ENCODE measurements at places on chromosomes 13 and 19. TPM values are rescaled to one million over a fixed set of nuclear protein-coding genes. Genes with fewer than 3 reads are reported as not detected.
A peak's percentile ranks its signal among the peaks of the same experiment; 100 is the strongest.

CBY2 gene
- not detected for total RNA-seq

SIAH3 gene
- total RNA-seq = 0.10 TPM

CEACAM5 gene
- total RNA-seq = 18.8 TPM

ZNF180 gene
- 11.7 TPM for total RNA-seq

NAXD gene
- 32.9 TPM for total RNA-seq

LAIR1 gene
- 1.2 TPM for total RNA-seq

TMC4 gene
- 22.8 TPM for total RNA-seq

CAMSAP3 gene
- total RNA-seq = 82.7 TPM

FCHO1 gene
- 33.6 TPM for total RNA-seq

STXBP2 gene
- total RNA-seq = 46.4 TPM

GRCh38 chr13:100529666-100530377, 58.8 kb downstream of the GGACT start:
- DNase-seq = peak; percentile 73
- H3K36me3 ChIP-seq = peaks cover 35% of the 10 kb centered on the region
- no peaks in the 10 kb centered on the region for H3K4me1 ChIP-seq
- H3K4me3 ChIP-seq = no peak overlapping the region

- H3K4me3 ChIP-seq = peak overlapping the region; percentile 21
- H3K27ac ChIP-seq = peak overlapping the region; percentile 19
- no peaks in the 10 kb centered on the region for H3K36me3 ChIP-seq
- H3K4me1 ChIP-seq = no peaks in the 10 kb centered on the region
- H3K27me3 ChIP-seq = no peaks in the 10 kb centered on the region
Measured at GRCh38 chr13:35848336-35849255, 282.6 kb downstream of the DCLK1 start.

DNA sequence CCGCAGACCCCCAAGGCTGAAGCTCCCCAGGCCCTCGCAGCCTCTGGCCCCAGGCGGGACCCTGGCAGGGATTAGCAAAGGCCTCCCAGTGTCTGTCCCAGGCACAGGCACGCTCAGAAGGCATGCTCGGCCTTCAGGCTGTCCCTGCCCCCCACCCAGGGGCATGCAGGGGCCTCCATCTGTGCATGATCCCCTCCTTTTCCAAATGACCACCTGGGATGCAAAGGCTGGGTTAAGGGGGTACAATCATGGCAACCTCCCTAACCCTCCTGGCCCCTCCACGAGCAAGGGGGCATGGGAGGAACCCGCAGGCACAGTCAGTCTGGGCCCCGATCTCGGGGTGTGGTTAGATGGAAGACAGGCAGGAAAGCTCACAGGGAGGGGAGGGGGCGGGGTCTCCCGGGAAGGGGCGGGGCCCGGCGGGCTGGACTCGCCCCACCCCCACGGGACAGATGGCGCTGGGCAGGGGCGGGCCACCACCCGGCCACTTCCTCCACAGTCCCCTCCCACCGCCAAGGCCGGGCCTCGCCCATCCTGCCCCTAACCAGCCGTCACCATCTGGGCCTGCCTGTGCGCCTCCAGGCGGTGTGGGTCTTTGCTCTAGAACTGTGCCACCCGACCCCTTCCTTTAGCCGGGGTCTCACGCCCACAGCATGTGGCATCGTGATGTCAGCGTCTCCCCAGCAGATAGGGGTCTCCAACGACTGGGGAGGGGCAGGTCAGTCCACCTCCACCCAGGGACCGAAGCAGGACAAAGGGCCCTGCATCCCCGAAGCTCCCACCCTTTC, 7.0 kb upstream of the REXO1 start:
- H3K4me3 ChIP-seq = peak overlapping the region; percentile 56
- peak; percentile 97 for DNase-seq
- peaks cover 89% of the 10 kb centered on the region for H3K4me1 ChIP-seq
- no peaks in the 10 kb centered on the region for H3K27me3 ChIP-seq

DNA sequence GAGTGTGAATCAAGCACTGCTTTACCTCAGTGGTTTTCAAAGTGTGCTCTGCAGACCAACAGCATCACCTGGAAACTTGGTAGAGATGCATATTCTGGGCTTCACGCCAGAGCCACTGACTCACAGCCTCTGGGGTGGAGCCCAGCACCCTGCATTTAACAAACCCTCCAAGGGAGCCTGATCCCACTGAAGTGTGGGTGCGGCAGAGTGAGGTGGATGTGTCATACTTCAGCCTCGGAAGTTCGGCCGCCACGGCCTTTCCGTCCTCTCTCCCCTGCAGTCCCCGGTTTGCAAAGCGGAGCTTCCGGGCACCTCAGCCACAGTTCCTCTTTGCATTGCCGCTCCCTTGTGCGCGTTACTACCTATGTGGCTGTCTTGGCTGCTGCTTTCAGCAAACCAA, 33.3 kb upstream of the MICU2 start:
- H3K4me1 ChIP-seq = peaks cover 8% of the 10 kb centered on the region
- no peak overlapping the region for H3K4me3 ChIP-seq
- peaks cover 7% of the 10 kb centered on the region for H3K27me3 ChIP-seq
- no peak for DNase-seq

- H3K4me3 ChIP-seq = no peak overlapping the region
- no peaks in the 10 kb centered on the region for H3K27me3 ChIP-seq
- no peaks in the 10 kb centered on the region for H3K36me3 ChIP-seq
- no peaks in the 10 kb centered on the region for H3K4me1 ChIP-seq
Measured at GRCh38 chr13:106588367-106588766, 20.4 kb upstream of the ARGLU1 start.

DNA sequence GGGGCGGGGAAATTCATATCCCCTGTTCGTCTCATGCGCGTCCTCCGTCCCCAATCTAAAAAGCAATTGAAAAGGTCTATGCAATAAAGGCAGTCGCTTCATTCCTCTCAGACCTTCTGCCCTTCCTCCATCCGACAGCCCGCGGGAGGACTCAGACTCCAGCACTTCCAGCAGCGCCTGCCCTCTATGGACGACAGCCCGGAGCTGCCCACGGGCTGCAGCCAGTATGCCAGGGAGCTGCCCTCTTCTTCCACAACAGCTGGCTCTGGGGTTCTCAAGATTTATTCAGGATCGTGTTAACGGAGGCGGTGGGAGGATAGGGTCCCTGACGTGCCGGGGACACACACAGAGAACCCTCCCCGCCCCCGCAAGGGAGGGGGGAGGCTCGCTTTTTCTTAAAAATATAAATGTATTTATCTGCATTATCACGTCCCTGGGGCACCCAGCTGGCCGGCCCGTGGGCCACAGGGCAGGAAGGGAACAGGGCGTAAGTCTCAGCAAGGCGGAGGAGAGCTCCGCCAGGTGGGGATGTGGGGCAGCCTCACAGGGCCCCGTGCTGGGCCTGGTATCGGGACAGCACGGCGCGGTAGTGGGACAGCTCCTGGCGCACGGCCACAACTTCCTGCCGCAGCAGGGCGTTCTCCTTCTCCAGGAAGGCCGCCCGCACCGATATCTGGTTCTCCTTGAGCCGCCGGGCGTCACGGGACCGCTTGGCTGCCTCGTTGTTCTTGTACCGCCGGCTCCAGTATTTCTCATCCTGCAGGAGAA, 6.7 kb downstream of the DBP start:
- no peaks in the 10 kb centered on the region for H3K27me3 ChIP-seq
- H3K4me1 ChIP-seq = peaks cover 61% of the 10 kb centered on the region
- peak overlapping the region; percentile 46 for H3K27ac ChIP-seq

DNA sequence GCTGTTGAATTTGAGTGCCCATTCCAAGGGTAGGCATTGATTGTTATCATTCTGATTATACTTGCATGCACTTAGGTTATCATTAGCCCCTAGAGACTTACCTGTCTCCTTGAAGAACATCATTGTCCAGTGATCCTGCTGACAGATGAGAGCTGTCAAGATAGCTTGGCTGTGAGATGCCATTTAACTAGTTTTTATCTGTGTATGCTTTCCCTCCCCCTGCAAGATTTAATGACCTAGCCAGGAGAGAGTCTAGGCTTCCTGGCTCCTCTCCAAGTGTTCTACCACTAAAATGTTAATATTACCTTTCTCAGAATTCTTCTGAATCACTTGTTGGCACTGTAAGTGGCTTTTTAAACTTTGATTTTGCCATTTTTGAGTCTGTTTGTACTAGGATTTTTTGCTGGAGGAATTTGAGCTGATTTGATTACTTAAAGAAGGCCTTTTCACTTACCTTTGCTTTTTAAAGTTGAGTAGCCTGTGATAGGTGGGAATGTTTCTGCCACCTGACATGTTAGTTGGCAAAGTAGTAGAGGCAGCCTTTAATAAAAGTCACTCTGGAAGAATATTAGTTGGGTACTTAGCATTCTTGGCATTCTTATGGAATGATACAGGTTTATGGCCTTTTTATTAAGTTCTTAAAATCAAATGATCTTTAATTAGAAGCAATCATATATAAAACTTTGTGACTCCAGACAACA, 41.1 kb downstream of the ARHGAP35 start:
- H3K27ac ChIP-seq = peak overlapping the region; percentile 77
- H3K4me1 ChIP-seq = peaks cover 60% of the 10 kb centered on the region
- no peak overlapping the region for H3K4me3 ChIP-seq
- H3K27me3 ChIP-seq = no peaks in the 10 kb centered on the region
- DNase-seq = no peak
- no peaks in the 10 kb centered on the region for H3K36me3 ChIP-seq

GRCh38 chr13:62243106-62243505, 827.5 kb upstream of the PCDH20 start:
- no peaks in the 10 kb centered on the region for H3K4me1 ChIP-seq
- no peaks in the 10 kb centered on the region for H3K36me3 ChIP-seq
- no peak overlapping the region for H3K4me3 ChIP-seq
- H3K27ac ChIP-seq = no peak overlapping the region
- no peak for DNase-seq

- H3K36me3 ChIP-seq = peaks cover 4% of the 10 kb centered on the region
- no peaks in the 10 kb centered on the region for H3K4me1 ChIP-seq
- no peaks in the 10 kb centered on the region for H3K27me3 ChIP-seq
- no peak overlapping the region for H3K27ac ChIP-seq
Measured at GRCh38 chr13:32443111-32443510, 15.2 kb upstream of the N4BP2L1 start.

DNA sequence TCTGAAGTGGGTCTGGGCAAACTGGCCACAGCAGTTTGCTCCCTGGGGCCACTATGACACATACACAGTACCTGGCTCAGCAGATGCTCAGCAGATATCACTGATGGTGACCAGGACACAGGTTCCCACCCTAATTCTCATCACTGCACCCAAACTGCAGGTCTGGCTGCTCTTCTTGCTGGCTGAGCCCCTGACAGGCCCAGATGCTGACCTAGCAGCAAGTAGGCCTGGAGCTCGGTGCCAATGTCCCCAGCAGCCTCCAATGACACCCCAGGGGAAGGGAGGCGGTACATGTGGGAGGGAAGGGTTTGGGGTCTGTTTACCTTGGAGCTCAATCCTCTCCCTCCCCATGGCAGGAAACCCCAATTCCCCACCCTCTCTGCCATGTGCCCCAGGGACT, 5.1 kb downstream of the UBE2S start:
- H3K4me3 ChIP-seq = no peak overlapping the region
- no peak overlapping the region for H3K27ac ChIP-seq

DNA sequence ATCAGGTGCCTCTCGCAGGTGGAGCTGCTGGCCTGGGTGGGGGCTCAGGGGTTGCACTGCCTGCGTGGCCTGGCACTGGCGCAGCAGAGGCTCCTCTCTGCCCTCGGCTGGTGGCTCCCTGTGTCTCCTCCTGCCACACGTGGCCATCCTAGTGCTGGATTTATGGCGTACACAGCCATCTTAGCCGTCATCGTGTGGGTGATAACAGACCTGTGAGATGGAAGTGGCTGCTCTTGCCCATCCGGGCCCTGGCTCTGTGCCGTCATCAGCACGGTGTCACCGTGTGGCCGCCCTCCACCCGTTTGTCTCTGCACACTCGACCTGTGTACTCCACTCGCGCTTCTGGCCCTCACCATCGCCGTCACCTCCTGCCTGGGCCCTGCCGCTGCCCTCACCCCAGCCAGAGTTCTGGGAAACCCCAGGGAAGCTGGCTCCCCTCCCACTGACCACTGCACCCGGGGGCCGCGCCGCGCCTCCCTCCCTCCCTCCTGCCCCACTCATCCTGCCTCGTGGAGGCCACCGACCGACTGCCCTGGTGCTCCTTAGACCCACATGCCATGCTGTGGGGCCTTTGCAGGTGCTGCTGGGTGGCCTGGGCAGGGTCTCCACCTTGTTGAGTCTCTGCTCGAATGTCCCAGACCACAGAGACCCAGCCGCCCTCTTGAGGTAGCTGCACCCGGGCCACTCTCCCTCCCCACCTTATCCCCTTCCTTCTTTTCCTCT, 29.5 kb downstream of the TMEM255B start:
- H3K27ac ChIP-seq = no peak overlapping the region
- no peaks in the 10 kb centered on the region for H3K4me1 ChIP-seq
- no peaks in the 10 kb centered on the region for H3K36me3 ChIP-seq
- H3K27me3 ChIP-seq = no peaks in the 10 kb centered on the region
- H3K4me3 ChIP-seq = no peak overlapping the region

- no peaks in the 10 kb centered on the region for H3K27me3 ChIP-seq
- H3K4me3 ChIP-seq = no peak overlapping the region
- no peak overlapping the region for H3K27ac ChIP-seq
Measured at GRCh38 chr13:40509876-40510275, 156.6 kb downstream of the FOXO1 start.

DNA sequence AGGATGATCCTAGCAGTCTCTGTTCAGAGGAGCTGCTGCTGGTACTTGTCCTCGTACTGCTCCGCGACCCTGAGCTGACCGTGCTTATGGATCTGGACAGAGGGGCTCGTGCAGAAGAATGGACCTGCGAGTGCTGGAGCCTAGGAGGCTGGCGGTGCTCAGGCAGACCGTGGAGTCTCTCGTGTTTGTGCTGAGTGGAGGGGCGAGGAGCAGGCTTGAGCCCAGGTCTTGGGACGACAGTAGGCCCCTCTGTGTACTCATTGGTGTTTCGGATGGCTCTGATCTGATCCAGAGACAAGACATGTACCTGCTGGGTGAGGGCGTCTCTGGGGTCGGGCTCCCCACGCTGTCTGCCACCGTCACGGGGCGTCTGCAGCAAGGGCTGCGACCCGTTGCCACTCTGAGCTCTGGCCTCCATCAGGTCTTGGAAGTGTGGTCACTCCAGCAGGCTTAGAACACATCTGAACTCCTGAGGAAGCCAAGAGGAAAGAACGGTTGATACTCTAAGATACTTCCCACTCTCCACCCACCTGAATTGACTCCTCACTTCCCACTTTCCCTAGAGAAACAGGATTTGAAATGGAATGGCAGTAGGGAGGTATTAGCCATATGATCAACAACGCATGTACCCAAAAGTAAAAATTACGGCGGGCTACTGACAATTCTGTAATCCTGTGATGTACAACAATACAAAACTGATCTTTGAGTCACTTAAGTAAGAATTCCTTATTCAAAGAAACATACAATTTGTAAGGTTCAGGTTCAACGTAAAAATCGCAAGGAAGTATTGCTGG, 3.4 kb downstream of the SPRY2 start:
- DNase-seq = no peak
- peaks cover 40% of the 10 kb centered on the region for H3K4me1 ChIP-seq
- peak overlapping the region; percentile 92 for H3K4me3 ChIP-seq
- H3K27me3 ChIP-seq = no peaks in the 10 kb centered on the region
- H3K27ac ChIP-seq = peak overlapping the region; percentile 94
- no peaks in the 10 kb centered on the region for H3K36me3 ChIP-seq

GRCh38 chr13:111627596-111627995, 307.2 kb downstream of the TEX29 start:
- no peaks in the 10 kb centered on the region for H3K36me3 ChIP-seq
- peaks cover 10% of the 10 kb centered on the region for H3K27me3 ChIP-seq
- H3K4me1 ChIP-seq = no peaks in the 10 kb centered on the region

- H3K4me3 ChIP-seq = no peak overlapping the region
- peaks cover 16% of the 10 kb centered on the region for H3K36me3 ChIP-seq
- H3K27ac ChIP-seq = no peak overlapping the region
- peaks cover 11% of the 10 kb centered on the region for H3K4me1 ChIP-seq
Measured at GRCh38 chr19:1572795-1573194, 4.7 kb upstream of the MEX3D start.
